Caudate nucleus (tissue), 63 donors: ENCODE measurements at places on chromosomes 5 and 9.

GRCh38 chr9:27426511-27427271 is 97.4 kb upstream of the IFNK start:
- peak; percentile 85 for DNase-seq

DNA sequence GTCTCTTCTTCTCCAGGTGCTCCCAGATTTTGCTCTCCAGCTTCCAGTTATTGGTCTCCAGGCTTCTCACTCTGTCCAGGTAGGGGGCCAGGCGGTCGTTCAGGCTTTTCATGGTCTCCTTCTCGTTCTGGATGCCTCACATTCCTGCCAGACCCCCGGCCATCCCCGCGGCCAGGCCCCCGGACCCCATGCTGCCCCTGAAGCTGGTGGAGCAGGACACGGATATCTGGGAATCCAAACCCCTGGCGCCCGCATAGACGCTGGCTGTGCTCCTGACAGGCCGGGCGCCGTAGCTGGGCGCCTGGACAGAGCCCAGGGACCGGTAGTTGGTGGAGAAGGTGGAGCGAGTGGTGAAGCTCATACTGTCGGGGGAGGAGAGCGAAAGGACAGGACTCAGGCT is 534.4 kb upstream of the TLE4 start:
- DNase-seq, result no peak

- DNase-seq, result no peak
Observed at GRCh38 chr9:23635276-23635675, 190.8 kb downstream of the ELAVL2 start.

- no peak for DNase-seq
Observed at GRCh38 chr5:117872798-117873368, 1115.5 kb downstream of the DTWD2 start.

- peak; percentile 57 for DNase-seq
Observed at GRCh38 chr9:132192728-132193127, 30.9 kb downstream of the NTNG2 start.

DNA sequence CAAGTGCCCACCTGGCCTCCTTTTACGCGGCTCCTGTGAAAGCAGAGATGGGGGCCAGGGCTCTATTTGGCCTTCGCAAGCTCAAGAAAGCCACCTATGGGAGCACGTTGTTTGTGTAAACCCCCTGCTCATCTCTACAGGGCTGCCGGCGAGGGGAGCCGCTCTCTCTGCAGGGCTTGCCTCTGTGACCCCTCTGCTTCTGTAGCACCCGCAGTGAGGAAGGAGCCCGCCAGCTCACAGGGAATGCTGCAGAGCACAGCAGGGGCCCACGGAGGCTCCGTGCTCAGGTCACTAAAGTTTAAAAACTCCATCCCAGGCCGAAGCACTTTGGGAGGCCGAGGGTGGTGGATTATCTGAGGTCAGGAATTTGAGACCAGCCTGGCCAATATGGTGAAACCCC is 376.8 kb downstream of the IRX2 start:
- DNase-seq, result no peak

DNA sequence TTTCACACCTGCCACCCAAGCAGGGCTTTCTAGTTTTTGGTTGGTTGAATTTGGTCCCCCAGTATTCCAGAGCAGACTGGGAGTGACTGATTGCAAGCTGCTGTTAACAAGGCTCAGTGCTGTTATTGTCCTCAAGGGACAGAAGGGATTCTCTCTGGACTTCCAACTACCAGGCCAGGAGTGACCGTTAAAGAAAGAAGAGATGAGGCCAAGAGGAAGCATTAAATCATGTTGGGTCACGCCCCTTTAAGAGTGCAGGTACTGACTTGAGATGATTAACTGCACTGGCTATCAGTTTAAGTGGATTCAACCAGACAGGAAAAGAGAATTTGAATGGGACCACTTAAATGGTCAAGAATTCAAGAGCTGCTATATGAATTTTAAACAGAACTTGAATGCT is 220.8 kb upstream of the PCSK5 start:
- DNase-seq, result no peak

GRCh38 chr5:109903061-109903460 is 213.3 kb downstream of the MAN2A1 start:
- DNase-seq, result no peak

DNA sequence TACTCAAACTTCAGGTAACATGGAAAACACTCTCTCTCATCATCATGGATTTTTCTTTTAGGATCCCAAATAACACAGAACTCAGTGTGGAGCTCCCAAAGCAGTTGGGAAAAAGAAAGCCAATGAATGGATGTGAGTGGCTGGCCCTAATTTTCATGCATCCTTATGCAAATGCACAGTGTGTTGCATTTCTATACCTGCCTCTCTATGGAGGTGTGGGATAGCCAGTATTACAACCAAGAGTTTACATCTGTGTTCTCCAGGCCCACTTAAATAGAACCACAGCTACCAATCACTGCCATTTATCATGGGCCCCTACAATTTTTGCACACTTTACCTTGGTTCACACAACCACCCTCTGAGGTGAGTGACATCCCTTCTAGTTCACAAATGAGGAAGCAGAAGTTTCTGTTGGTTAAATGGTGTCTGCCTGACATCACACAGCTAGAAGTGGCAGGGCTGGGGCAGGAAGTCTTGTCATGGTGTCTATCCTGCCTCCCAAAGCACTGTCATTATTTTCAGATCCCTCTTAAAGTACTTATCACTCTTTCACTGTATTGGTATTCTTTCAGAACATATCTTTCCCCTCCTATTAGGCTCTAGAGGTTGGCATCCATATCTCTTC is 17.3 kb downstream of the MAMDC2 start:
- DNase-seq, result no peak

- DNase-seq, result peak; percentile 14
Observed at GRCh38 chr5:157148734-157149615, 6.3 kb upstream of the MED7 start.

GRCh38 chr9:135506327-135507103 is 6.0 kb downstream of the MRPS2 start:
- no peak for DNase-seq

DNA sequence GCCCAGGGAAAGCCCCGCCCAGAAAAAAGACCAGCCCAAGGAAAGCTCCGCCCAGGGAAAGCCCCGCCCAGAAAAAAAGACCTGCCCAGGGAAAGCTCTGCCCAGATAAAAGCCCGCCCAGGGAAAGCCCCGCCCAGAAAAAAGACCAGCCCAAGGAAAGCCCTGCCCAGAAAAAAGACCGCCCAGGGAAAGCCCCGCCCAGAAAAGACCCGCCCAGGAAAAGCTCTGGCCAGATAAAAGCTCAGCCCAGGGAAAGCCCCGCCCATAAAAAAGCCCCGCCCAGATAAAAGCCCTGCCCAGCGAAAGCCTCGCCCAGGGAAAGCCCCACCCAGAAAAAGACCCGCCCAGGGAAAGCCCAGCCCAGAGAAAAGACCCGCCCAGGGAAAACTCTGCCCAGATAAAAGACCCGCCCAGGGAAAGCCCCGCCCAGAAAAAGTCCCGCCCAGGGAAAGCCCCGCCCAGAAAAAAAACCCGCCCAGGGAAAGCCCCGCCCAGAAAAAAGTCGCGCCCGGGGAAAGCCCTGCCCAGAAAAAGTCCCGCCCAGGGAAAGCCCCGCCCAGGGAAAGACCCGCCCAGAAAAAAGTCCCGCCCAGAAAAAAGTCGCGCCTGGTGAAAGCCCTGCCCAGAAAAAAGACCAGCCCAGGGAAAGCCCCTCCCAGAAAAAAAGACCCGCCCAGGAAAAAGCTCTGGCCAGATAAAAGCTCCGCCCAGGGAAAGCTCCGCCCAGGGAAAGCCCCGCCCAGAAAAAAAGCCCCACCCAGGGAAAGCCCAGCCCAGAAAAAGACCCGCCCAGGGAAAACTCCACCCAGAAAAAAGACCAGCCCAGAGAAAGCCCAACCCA is 11.9 kb downstream of the GRIN1 start:
- no peak for DNase-seq

GRCh38 chr9:128845186-128845931 is 15.8 kb upstream of the SPOUT1 start:
- DNase-seq, result no peak

- DNase-seq, result peak; percentile 17
Observed at GRCh38 chr5:91313757-91314673, 69.1 kb downstream of the ARRDC3 start.

GRCh38 chr5:168430296-168430695 is 56.0 kb upstream of the RARS1 start:
- no peak for DNase-seq

- no peak for DNase-seq
Observed at GRCh38 chr5:6568383-6568782, 64.5 kb downstream of the NSUN2 start.

GRCh38 chr9:113644321-113644720 is 180.8 kb downstream of the RGS3 start:
- DNase-seq, result no peak

- DNase-seq, result no peak
Observed at GRCh38 chr5:141683596-141684141, 1.6 kb upstream of the ARAP3 start.

DNA sequence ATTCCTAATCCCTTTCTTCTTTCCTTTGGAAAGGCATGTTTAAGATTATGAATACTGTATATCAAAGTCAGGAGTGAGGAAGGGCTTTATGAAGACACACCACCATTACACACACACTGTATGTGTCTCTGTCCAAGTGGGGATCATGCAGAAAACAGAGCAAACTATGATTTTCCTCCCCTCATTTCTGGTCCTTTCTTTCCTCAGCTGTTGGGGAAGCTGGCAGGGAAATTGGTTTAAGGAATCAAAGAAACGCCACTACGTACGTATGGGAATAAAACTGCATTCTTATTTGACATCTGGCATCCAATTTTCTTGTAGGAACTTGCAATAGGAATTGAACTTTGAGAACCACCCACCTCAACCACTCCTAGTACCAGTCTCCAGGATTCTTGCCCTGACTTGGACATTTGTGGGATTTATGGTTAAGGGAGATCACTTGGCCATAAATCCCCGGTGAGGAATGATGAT is 125.8 kb downstream of the PDE4D start:
- DNase-seq, result no peak

- DNase-seq, result no peak
Observed at GRCh38 chr5:2018390-2018724, 135.6 kb upstream of the IRX4 start.

GRCh38 chr9:134509281-134509680 is 132.3 kb upstream of the COL5A1 start:
- DNase-seq, result no peak

- no peak for DNase-seq
Observed at GRCh38 chr5:130762031-130762430, 403.0 kb downstream of the HINT1 start.

DNA sequence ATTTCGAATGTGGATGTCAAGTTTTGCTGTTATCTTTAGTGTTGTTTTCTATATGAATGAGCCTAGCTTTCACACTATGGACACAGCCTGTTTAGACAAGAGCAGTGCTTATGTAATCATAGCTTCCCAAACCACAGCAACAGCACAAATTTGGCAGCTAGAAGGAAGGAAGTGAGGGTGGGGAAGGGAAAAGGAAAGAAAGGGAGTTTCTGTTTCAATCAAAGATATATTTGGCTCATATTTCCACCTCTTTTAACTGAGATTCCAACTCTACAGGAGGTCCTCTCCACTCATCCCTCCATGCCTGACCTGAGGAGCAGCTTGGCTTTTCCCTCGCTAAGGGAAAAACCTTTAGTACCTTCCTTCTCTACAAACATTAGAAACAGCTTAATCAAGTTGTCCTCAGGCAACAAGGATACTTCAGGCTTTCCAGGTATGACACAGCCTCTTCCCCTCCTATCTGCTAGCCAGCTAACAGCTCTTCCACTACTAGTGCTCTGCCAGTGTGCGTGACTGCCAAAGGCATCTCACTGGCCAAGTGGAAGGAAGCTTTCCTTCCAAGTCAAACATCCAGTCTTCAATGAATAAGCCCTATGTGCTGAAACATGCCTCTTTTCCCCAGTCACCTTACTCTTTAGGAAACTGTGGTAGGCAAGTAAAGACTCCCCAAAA is 268.6 kb upstream of the PTGER4 start:
- no peak for DNase-seq

DNA sequence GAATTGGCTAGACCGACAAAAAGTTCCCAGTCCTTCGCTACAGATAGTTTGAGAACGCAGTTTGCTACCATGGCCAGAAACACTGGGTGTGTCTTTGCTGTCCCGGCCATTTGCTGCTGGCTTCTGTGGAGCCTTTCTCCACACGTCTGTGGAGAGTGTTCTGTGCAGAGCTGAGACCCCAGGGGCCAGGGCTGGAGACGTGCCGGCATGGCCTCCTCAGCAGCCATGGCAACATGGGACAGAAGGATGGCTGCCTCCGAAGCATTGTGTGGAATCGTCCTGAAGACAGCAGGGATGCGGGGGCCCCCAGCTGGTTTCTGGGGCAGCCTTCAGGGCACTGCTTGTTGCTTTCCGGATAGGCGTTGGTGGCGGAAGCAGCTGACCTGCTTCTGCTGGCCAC is 142.8 kb downstream of the GADD45G start:
- DNase-seq, result no peak

GRCh38 chr5:80282054-80282453 is 26.2 kb upstream of the SERINC5 start:
- DNase-seq, result no peak

- no peak for DNase-seq
Observed at GRCh38 chr5:14267166-14267838, 124.2 kb downstream of the TRIO start.

DNA sequence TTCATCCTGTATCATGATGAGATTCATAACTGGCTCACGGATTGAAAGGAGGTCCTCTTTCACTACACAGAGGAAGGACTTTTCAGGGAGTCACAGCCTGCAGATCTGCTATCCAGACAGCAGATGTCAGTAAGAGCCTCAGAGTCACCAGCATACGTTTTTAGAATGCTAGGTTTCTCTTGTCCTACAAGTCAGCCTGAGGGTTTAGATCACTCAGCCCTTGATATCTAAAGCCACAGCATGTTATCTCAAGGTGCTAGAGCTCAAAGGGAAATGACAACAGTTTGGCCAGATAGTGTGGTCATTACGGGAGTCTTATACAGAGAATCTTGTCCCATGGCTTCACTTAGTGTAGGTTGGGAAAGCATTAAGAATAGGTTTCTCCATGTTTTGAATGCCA is 30.9 kb upstream of the SLC46A2 start:
- DNase-seq, result no peak

- no peak for DNase-seq
Observed at GRCh38 chr9:3809724-3810123, 283.9 kb upstream of the RFX3 start.

GRCh38 chr9:122159925-122160246 is 178 bp downstream of the MORN5 start:
- no peak for DNase-seq

- no peak for DNase-seq
Observed at GRCh38 chr5:56088967-56089829, 94.4 kb upstream of the IL6ST start.

DNA sequence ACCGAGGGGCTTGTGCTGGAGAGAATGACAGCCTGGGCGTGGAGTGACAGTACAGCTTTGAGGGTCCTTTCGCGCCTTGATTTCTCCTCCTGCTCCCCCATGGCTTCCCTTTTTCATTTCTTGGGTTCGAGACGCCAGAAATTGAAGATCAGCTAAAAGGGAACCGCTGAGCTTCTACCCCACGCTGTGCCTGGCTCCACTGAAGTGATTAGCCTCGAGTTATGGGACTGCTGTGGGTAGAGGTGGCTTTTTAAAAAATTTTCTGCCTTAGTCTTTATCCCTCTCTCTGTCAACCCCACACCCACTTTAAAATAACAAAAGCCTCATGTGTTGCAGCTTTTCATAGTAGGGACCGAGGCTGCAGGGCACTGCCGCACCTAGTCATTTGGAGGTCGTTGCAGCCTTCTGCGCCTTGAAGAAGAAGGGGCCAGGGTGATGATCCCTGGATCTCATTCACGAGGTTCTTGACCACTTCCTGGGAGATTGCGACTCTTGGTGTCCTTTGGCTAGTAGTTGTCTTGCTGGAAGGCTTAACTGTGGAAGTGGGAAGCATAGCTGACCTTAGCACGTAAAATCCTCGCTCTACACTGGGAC is 603 bp downstream of the PPIP5K2 start:
- peak; percentile 37 for DNase-seq

GRCh38 chr5:140574165-140574564 is 9.5 kb downstream of the SLC35A4 start:
- DNase-seq, result no peak
